NCI-H1105 (cell line): ENCODE measurements at places on chromosomes 11 and 22.

- DNase-seq = no peak
These were observed 24.2 kb upstream of the PPP6R3 start for GRCh38 chr11:68436162-68436888.

DNA sequence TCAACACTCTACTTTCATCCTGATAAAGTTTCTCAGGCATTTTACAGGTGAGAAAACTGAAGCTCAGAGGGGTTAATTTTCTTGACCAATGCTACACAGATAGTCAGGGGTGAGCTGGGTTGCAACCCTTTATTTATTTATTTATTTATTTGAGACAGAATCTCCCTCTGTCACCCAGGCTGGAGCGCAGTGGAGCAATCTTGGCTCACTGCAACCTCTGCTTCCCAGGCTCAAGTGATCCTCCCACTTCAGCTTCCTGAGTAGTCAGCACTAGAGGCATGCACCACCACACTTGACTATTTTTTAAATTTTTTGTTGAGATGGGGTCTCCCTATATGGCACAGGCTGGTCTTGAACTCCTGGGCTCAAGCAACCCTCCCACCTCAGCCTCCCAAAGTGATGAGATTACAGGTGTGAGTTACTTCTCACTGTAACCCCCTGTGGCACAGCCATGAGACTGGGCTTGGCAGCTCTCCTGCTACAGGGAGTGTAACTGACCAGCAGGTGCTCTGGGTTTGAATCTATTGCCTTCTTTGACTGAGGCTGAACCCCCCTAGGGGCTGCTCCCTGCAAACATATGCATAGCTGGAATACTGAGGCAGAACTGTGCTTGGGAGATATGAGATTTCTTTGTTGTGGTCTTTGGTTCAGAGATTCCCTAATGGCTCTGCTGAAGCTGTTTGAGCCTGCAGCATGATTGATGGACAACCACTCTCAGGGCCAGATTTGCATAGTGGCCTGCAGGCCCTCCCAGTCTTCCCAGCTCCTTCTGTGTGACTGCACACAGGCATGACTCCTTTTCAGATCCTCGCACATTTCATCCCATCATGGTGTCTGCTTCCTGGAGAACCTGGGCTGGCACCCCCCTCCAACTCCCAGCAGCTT is 6.1 kb downstream of the C11orf96 start:
- DNase-seq = no peak

- DNase-seq = no peak
These were observed 41.6 kb downstream of the PHF21A start for GRCh38 chr11:46079662-46080061.

GRCh38 chr22:32127904-32128303 is 31.2 kb downstream of the C22orf42 start:
- no peak for DNase-seq

DNA sequence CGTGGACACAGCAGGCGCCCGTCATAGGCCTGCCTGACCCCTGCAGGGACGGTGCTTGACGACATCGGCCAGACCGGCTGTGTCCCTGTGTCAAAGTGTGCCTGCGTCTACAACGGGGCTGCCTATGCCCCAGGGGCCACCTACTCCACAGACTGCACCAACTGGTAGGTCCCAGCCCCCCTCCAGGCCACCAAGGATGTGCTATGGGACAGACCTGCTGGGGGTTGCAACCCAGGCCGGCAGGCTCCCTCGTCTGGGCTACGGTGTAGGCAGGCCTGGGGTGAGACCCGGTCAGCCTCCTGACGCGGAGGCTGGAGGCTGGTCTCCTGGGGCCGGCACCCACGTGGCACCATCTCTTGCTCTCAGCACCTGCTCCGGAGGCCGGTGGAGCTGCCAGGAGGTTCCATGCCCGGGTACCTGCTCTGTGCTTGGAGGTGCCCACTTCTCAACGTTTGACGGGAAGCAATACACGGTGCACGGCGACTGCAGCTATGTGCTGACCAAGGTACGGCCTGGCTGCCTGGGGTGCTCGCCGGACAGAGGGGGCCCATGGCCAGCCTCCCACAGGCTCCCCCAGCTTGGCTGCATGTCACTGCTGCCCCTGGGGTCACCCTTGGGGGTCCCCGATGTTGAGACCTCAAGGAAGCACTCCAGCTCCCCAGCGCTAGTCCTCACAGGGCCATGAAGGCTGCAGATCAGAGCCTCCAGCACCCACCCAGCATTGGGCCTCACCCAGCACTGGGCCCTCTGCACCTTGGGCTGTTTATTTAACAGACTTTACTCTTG is 7.7 kb downstream of the MUC5AC start:
- no peak for DNase-seq
